ENCODE measurements at places on chromosomes 3 and 15.

DNA sequence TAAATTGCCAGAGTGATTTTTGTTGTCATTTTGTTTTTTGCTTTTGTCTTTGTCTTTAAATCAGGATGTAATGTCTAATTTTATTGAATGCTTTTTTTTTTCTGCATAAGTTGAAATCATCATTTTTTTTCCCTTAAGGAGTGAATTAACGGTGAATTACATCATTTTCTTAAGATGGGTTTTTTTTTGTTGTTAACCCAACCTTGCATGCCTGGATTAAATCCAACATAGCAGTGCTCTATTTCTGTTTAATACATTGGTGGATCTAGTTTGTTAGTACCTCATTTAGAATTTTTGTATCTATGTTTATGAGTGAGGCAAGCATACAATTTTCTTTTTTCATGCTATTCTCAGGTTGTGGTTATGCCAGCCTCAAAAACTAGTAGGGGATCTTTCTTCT lies 186.4 kb upstream of the TMC3 start:
- no peak overlapping the region for H3K27ac ChIP-seq
- H3K4me3 ChIP-seq = no peak overlapping the region
- H3K4me1 ChIP-seq = no peaks in the 10 kb centered on the region
- H3K36me3 ChIP-seq = no peaks in the 10 kb centered on the region

DNA sequence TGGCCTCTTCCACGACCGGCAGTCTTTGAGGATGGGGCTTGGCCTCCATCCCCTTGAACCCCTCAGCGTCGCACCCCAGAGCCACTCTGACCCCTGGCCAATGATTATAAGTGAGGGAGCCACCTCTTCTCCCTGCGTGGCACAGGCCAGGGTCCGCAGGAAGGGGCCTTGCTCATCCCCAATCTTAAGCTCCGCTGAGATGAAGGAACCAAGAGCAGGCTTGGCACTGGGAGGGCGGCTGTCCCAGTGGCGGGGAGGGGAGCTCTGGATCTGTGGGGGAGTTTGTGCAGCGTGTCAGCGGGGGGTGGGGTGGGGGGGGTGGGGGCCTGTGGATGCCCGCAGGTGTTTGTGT lies 13.8 kb upstream of the ADPGK start:
- peak overlapping the region; percentile 85 for H3K4me3 ChIP-seq
- no peak for DNase-seq
- no peak overlapping the region for H3K27ac ChIP-seq
- no peaks in the 10 kb centered on the region for H3K36me3 ChIP-seq
- no peaks in the 10 kb centered on the region for H3K27me3 ChIP-seq

DNA sequence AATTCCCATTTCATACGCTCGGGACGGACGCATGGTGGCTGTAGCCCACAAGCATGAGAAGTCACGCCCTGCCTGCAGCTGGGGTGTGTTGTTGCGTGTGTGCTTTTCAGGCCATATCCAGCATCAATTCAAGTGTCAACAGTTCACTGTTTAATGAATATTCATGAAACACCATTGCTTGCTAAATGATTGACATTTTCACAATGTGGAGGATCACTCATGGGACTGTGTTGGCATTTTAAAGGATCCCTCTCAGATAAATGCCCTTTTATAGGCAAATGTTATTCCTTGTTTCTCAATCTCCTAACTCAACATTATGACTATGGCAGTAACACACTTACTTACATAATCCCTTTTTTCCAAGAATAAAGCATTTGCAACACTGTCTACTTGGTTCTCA lies 511.3 kb downstream of the GABRG3 start:
- H3K36me3 ChIP-seq = no peaks in the 10 kb centered on the region
- no peak overlapping the region for H3K27ac ChIP-seq
- no peaks in the 10 kb centered on the region for H3K4me1 ChIP-seq
- no peak overlapping the region for H3K4me3 ChIP-seq
- no peak for DNase-seq

DNA sequence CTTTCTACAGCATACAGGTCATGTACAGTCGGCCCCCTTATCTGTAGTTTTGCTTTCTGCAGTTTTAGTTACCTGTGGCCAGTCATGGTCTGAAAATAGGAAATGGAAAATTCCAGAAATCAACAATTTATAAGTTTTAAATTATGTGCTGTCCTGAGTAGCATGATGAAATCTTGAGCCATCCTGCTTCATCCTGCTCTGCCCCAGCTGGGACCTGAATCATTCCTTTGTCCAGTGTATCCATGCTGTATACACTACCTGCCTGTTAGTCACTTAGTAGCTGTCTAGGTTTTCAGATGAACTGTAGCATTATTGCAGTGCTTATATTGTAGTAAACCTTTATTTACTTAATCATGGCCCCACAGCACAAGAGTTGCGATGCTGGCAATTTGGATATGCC lies 44.8 kb downstream of the AP4E1 start:
- peaks cover 20% of the 10 kb centered on the region for H3K36me3 ChIP-seq
- no peak for DNase-seq
- H3K4me1 ChIP-seq = no peaks in the 10 kb centered on the region
- H3K4me3 ChIP-seq = no peak overlapping the region

GRCh38 chr3:54432975-54433374 lies 310.6 kb downstream of the CACNA2D3 start:
- no peak overlapping the region for H3K4me3 ChIP-seq
- no peaks in the 10 kb centered on the region for H3K27me3 ChIP-seq
- H3K27ac ChIP-seq = no peak overlapping the region

DNA sequence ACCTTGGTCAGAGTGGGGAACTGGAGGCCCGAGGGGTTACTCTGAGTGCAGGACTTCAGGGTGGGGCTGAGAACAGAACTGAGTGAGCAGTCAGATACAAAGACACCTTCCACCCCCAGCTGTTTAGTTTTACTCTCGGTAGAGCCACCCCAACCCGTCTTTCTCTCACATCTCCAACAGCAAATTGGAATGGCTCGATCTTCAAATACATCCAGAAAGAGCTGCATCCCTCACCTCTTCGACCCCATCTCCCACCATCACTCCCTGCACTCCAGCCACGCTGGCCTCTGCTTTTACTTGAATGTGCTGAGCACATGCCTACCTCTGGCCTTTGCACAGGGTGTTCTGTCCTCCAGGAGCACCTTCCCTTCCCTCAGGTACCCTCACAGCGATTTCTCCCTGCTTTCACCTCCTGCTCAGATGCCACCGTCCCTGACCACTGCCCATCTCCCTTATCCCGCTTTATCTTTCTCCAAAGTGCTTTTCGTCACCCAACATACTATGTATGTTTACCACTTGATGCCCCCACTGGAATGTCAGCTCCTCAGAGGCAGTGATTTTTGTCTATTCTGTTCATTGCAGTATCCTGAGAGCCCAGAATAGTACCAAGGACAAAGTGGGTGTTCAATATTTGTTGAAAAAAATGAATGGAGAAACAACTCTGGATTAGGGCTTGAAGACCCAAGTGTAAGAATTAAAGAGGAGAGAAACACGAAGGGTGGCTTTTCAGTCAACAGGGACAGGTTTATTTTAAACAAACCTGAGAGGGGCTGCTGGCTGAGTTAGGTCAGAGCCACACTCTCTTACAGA lies 4.4 kb downstream of the CHCHD4 start:
- H3K4me3 ChIP-seq = no peak overlapping the region
- H3K36me3 ChIP-seq = peaks cover 11% of the 10 kb centered on the region
- peaks cover 22% of the 10 kb centered on the region for H3K4me1 ChIP-seq
- no peak overlapping the region for H3K27ac ChIP-seq
- DNase-seq = no peak
- no peaks in the 10 kb centered on the region for H3K27me3 ChIP-seq

GRCh38 chr15:64466408-64467141 lies 6.2 kb downstream of the ZNF609 start:
- H3K4me3 ChIP-seq = no peak overlapping the region
- H3K27me3 ChIP-seq = no peaks in the 10 kb centered on the region
- no peaks in the 10 kb centered on the region for H3K36me3 ChIP-seq
- peaks cover 60% of the 10 kb centered on the region for H3K4me1 ChIP-seq

GRCh38 chr3:25901796-25902195 lies 111.9 kb downstream of the OXSM start:
- H3K4me3 ChIP-seq = no peak overlapping the region
- H3K27me3 ChIP-seq = no peaks in the 10 kb centered on the region
- peaks cover 14% of the 10 kb centered on the region for H3K4me1 ChIP-seq
- DNase-seq = no peak
- no peaks in the 10 kb centered on the region for H3K36me3 ChIP-seq
- H3K27ac ChIP-seq = no peak overlapping the region

- no peak overlapping the region for H3K4me3 ChIP-seq
- no peaks in the 10 kb centered on the region for H3K36me3 ChIP-seq
- H3K27me3 ChIP-seq = no peaks in the 10 kb centered on the region
- DNase-seq = no peak
These were observed 158.6 kb downstream of the BBX start for GRCh38 chr3:107681396-107681795.

DNA sequence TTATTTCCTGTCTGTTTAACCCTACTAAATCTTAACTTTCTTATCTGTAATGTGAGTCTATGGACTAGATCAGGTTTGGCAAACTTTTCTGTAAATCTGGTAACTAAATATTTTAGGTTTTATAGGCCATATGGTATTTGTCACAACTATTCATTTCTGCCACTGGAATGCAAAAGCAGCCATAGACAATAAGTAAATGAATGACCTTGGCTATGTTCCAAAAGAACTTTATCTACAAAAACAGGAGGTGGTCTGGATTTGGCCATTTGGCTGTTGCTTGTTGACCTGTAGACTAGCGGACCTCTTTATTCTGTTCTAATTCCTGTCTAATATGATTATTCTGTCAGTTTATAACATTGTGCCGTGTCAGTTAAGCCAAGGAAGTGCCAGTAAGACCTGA lies 314.2 kb downstream of the LPP start:
- no peak for DNase-seq
- H3K27me3 ChIP-seq = no peaks in the 10 kb centered on the region
- peak overlapping the region; percentile 40 for H3K27ac ChIP-seq
- no peak overlapping the region for H3K4me3 ChIP-seq
- H3K4me1 ChIP-seq = peaks cover 66% of the 10 kb centered on the region

DNA sequence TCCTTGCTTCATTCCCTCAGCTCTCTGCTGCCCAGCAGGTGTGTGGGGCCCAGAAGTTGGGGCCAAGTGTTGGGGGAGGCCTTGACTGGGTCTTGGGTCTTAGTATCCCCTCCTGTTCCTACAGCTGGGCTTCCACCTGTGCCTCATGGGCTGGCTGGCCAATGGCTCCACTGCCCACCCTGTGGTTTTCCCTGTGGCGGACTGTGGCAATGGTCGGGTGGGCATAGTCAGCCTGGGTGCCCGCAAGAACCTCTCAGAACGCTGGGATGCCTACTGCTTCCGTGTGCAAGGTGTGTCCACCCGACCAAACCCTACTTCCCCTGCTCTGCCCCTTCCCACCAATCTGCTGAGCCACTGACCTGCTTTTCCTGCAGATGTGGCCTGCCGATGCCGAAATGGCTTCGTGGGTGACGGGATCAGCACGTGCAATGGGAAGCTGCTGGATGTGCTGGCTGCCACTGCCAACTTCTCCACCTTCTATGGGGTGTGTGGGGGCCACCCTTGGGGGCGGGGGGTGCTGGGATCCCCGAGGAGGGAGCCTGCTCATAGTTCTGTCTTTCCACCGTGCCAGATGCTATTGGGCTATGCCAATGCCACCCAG lies 10.9 kb downstream of the NT5DC2 start:
- H3K4me3 ChIP-seq = no peak overlapping the region
- H3K27ac ChIP-seq = no peak overlapping the region
- H3K27me3 ChIP-seq = no peaks in the 10 kb centered on the region
- peaks cover 5% of the 10 kb centered on the region for H3K36me3 ChIP-seq
- H3K4me1 ChIP-seq = peaks cover 14% of the 10 kb centered on the region
- no peak for DNase-seq

DNA sequence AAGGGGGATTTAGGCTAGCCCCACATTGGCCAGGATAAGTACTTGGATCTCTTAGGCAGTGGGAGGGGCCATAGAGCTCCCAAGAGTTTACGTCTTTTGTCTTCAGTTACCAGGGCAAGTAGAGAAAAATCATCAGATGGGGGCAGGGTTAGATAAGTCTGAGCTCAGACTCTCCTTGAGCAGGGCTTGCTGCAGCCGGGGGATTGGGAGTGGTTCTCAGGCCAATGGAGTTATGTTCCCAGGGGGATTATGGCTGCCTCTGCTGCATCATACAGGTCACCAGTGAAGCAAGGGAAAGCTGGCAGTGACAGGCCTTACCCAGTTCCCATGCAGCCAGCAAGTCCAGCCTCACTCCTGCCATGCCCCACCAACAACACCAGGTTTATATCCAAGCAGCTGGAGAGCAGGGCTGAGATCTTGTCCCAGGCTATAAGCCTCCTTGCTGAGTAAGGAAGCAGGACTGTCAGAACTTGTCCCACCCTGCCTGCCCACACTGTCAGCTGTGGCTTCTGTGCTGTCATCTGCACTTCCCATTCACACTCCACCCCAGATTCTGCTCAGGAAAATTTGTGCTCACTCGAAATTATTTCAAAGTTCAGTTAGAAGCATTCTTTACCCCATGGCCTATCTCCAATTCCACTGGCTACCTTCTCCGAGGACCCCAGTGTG lies 215.3 kb downstream of the FAM43A start:
- no peak overlapping the region for H3K4me3 ChIP-seq
- no peaks in the 10 kb centered on the region for H3K27me3 ChIP-seq
- H3K36me3 ChIP-seq = no peaks in the 10 kb centered on the region
- no peaks in the 10 kb centered on the region for H3K4me1 ChIP-seq
